Endodermal cell (in vitro differentiated cells): ENCODE measurements at places on chromosomes 5 and 9.

DNA sequence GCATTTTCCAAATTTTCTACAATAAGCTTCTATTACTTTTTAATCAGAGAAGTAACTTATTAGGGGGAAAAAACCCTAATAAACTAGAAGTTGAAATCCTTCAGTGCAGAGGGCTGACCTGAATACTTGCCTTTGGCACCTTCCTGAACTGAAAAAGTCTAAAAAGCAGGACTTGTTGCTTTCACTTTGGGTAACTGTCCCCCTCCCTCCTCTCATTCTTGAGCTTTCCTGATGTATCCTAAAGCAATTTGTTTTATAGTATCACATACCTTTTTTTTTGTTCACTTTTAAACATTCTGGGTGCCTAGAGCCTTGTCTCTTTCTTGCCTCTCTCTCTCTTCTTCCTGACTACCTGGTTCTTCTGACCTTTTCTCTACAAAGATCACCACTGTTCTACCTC is 64.0 kb upstream of the ERBIN start:
- no peak for DNase-seq

DNA sequence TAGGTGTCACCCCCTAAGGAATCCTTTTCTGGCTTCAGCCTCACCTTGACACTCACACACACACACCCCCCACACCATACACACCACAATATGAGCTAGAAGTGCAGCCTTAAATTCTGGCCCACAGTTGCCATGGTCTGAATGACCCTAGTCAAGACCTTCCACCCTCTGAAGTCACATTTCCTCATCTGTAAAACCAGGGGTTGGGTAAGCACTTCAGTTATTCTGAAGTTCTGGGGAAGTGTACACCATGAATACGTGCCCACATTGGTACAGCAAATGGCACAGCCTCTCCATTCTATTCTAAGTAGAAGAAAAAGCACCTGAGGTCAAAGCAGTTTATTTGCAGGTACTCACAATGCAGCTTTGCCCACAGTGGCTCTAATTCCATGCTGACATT is 372.8 kb upstream of the KLF4 start:
- DNase-seq = no peak

GRCh38 chr5:121624035-121624434 is 227.6 kb upstream of the FTMT start:
- no peak for DNase-seq

GRCh38 chr9:109311731-109312130 is 9.1 kb downstream of the EPB41L4B start:
- no peak for DNase-seq

DNA sequence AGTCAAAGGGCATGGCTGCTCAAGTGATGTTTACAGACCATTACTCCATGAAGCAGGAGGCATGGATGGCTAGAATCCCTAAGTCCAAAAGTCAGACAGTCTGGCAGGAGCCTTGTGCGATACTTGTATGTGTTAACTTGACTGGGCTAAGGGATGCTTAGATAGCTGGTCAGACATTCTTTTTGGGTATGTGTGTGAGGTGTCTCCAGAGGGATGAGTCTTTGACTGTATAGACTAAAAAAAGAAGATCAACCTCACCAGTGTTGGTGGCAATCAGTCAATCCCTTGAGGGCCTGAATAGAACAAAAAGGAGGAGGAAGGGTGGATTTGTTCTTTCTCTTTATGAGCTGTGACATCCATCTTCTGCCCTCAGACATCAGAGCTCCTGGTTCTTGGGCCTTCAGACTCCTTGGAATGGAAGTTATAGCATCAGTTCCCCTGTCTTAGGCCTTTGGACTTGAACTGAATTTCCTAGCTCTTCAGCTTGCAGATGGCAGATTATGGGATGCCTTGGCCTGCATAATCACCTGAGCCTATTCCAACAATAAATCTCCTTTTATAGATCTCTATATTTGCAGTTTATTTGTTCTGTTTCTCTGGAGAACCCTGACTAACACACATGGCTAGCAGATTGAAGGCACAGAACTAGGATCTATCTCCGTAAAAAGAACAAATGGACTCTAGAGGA is 9.7 kb upstream of the HSPB3 start:
- no peak for DNase-seq
